ENCODE measurements at places on chromosomes 7 and 10.
A peak's percentile ranks its signal among the peaks of the same experiment; 100 is the strongest.

DNA sequence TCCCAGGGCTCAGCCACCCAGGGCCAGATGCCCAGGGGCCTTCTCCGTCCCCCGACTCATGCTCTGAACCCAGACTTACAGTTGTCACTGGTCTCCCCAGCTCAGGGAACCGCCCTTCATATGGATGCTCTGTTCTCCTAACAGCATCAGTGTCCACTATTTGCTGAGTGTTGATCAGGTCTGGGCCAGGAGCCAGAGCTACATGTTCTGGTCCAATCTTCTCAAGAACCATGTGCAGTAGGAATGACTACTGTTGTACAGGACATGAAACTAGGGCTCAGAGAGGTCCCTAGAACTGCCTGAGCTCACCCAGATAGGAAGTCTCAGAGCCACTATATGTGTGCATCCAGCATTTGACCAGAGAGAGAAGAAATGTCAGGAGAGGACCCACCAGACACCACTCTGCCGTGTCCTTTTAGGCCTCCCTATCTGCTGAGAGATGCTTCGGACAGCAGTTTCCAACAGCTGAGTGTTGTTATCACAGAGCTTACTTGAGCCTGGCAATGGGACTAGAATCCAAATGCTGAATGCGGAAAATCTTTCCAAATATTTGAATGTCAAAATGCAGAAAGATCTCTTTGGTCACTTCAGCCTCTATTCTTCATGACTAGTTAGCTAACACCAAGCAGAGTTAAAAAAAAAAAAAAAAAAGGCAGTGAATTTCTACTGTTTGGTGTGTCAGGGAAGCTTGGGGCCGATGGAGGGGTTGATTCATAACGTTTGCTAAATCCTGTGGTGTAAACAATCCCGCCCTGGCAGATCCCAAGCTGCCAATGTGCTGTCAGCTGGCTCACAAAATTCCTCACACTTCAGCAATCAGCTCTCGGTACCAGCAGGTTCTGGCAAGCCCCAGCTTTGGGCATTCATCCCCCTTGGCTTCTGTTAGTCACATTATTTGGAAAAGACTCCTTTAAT lies 246.1 kb downstream of the TNS3 start:
- DNase-seq, result no peak

GRCh38 chr10:112912410-112912928 lies 37.6 kb upstream of the TCF7L2 start:
- no peak for DNase-seq

GRCh38 chr7:89914711-89915110 lies 239.6 kb upstream of the STEAP1 start:
- DNase-seq, result no peak

GRCh38 chr7:82729172-82730030 lies 285.8 kb upstream of the CACNA2D1 start:
- DNase-seq, result peak; percentile 29

- no peak for DNase-seq
These were observed 595.9 kb downstream of the DNAJB6 start for GRCh38 chr7:157932498-157933218.

- DNase-seq, result no peak
These were observed 76.8 kb upstream of the AFAP1L2 start for GRCh38 chr10:114481055-114481454.

DNA sequence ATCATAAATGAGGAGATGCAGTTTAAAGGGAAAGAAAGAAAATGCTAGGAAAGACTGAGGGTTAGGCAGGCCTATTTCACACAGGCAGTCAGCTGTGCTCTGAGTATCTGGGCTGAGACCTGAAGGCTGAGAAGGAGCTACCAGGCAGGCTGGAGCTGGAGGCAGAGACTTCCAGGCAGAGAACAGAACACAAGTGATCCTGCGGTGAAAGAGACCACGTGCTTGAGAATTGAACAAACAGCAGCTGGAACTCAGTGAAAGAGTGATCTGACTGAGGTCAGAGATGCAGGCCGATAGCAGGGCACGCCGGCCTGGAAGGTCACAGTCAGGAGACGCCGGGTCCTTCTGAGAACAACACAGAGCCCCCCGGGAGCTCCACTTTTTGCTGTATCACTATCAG lies 147.8 kb downstream of the ADAM12 start:
- DNase-seq, result no peak

DNA sequence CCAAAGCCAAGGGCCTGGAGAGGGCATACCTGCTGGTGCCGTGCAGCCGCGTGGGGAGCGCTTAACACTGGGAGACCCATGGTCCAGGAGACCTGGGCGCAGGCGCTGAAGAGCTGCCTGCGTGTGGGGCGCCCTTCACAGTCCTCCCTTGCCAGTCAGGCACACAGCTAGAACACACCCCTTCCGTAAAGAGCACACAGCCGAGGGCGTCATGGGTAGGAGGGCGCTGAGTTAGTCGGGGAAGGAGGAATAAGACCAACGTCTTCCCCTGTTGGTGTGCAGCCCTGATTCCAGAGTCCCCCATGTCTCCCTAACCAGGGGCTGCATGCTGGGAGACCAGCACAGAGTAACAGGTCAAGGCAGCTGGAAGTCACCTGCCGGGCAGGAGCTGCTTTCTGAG lies 273.9 kb downstream of the USP6NL start:
- no peak for DNase-seq

DNA sequence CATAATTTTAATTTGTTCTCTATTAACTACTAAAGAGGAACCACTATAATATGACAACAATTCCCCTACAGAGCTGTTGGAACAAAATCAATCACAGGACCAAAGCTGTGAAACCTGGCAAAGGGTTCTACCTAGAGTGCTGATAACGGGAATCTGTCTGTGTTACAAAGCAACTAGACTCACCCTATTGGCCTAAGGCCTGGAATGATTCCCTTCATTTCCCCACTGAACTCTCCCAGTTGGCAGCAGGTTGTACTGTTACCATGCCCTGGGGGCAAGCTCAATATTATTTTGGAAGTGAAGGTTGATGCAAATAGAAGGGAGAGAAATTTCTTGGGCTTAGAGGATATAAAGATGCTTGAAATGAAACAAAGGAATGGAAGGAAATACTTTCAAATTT lies 81.8 kb downstream of the SEMA3A start:
- no peak for DNase-seq

GRCh38 chr7:88455696-88456095 lies 149.0 kb upstream of the STEAP4 start:
- no peak for DNase-seq

GRCh38 chr10:30185341-30185740 lies 126.0 kb upstream of the JCAD start:
- DNase-seq, result no peak

DNA sequence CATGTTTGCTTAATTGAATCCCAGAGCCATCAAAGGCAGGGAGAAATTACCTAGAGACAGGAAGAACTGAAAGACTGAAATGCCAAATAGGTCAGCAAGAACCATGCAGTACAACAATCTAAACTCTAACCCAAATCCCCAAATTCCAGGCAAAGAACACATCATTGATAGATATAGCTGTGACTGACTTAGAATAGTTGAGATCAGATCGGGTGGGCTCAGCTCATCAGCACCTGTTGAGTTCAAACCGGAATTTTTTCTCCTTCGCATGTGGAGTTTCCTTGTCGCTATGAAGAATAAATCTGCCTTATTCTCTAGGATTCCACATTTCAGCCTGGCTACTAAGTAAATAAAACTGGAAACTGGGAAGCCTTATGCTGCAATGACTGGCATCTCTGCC lies 1.4 kb downstream of the ANKMY2 start:
- no peak for DNase-seq

- no peak for DNase-seq
These were observed 226.9 kb downstream of the GLRX3 start for GRCh38 chr10:130363051-130363450.

DNA sequence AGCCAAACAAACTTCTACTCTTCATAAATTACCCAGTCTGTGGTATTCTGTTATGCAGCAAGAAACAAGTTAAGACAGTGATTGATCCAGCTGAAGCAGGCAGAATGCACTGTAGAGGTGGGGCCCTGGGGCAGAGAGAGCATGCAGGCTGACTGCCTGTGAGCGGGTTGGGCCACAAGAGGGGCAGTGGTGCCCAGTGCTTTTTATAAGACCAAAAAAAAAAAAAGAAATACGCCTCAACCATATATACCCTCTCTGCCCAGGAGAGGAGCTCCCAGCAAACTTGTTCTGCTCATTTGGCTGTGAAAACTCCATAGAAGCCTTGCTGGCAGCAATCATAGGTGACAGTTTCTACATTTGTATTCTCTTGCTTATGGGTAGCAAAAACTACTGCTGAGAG lies 104.7 kb downstream of the SORBS1 start:
- DNase-seq, result no peak

GRCh38 chr7:24501009-24501408 lies 72.2 kb upstream of the PALS2 start:
- no peak for DNase-seq

DNA sequence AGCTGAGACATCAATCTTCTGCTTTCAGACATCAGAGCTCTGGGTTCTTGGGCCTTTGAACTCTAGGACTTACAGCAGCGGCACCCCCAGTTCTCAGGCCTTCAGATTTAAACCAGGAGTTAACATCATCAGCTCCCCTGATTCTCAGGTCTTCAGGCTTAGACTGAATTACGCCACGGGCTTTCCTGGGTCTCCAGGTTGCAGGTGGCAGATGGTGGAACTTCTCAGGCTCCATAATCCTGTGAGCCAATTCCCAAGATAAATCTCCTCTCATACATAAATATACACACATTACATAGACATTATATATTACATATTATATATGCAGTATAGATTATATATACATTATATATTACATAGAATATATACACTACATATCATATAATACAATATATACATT lies 408.9 kb upstream of the AUTS2 start:
- DNase-seq, result no peak

DNA sequence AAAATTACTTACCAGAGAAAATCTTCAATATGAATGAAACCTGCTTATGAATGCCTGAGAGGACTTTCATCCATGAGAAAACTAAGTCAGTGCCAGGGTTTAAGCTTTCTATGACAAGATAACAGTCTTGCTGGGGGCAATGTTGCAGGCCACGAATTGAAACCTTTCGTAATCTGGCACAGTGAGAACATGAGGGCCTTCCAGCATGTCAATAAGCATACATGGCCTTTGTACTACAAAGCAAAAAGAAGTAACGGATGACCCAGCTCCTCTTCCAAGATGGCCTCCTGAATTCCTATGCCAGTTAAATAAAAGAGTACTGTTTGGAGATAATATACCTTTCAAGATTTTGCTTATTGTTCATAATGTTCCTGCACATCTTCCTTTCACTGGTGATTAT lies 270.6 kb upstream of the PHF14 start:
- DNase-seq, result no peak

GRCh38 chr7:86867163-86867762 lies 192.2 kb downstream of the ELAPOR2 start:
- DNase-seq, result no peak

DNA sequence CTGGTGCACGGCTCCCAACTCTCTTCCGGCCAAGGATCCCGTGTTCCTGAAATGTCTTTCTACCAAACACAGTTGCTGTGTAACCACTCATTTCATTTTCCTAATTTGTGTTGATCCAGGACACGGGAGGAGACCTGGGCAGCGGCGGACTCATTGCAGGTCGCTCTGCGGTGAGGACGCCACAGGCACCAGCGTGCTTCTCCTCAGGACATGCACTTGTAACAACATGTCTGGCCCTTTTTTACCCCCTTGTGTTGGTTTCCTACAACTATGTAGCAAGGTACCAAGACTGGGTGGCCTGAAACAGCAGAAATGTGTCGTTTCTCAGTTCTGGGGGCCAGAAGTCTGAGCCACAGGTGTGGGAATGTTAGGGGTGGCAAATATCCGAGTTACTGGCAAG lies 18.2 kb downstream of the CALML5 start:
- DNase-seq, result no peak

DNA sequence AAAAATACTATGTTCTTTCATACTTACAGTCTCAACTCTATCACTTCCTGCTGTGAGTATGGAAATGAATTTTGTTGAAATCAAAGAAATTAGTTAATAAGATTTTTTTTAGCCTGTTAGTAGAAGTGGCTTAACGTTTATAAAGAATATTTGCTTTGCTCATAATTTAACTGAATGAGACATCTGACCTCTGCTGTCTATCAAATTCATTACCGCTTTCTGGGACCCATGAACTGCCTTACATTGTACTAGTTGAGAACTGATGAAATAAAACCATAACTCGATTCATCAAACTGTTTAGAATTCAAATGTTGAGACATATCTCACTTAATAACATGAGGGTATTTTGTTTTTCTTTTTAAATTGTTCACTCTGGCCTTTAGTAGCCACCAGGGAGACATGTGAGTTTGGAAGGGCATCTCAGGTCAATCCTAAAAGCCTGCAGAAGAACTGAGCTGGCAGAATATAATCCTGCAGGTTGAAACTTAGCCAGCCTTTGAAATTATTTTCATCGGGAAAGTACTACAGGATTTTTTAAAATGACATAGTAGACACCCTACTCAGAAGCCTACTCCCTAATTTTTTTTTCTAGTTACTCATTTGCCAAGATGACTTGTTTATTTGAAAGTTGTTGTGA lies 78.7 kb downstream of the KIAA1217 start:
- DNase-seq, result no peak

GRCh38 chr10:11643039-11643438 lies 31.6 kb upstream of the USP6NL start:
- no peak for DNase-seq

GRCh38 chr7:11252705-11253272 lies 279.1 kb downstream of the PHF14 start:
- peak; percentile 52 for DNase-seq

- no peak for DNase-seq
These were observed 33.1 kb upstream of the ARMC3 start for GRCh38 chr10:22894714-22895113.

GRCh38 chr10:104084482-104085142 lies 1.1 kb downstream of the COL17A1 start:
- DNase-seq, result no peak

GRCh38 chr10:74056050-74056818 lies 58.3 kb downstream of the VCL start:
- peak; percentile 46 for DNase-seq

GRCh38 chr7:31051598-31052486 lies at the start of gene ADCYAP1R1:
ADCYAP1R1 (plus strand) TSS chr7:31052308; CDS start chr7:31063265, 10,957 bp downstream.
- no peak for DNase-seq

DNA sequence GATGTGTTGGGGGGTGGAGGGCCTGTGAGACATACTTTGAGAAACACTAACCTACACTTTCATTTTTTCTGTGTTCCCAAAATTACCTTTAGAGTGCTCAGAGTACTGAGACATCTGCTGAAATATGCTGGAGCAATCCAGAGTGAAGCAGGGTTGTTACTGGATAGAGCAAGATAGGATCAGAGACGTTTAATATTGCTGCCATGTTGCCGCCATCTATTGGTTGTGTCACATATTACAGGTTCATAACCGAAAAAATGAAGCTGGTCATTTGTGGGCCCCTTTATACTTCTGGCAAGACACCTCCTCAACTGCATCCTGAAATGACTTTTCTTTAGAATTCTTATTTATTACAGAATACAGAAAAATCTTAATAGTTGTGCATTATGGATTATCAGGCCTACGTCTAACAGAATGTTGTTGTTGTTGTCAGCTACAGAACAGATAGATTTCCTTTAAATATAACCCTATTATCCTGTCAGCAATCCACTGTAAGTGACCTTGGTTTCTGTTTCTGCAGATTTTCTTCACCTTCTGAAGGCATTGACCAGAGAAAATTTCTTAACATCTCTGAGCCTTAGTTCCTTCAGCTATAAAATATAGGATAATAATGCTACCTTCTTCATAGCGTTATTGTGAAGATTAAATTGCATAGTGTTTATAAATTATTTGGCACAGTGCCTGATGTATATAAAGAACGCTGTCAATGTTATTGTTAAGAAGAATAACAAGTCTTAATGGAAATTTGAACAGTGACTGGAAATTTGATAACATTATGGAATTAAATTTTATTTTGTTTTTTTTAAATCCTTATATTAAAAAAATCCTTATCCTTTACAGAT lies 16.2 kb upstream of the DLD start:
- peak; percentile 59 for DNase-seq

- DNase-seq, result no peak
These were observed 170.0 kb downstream of the SLC25A13 start for GRCh38 chr7:96151889-96152288.
